ENCODE measurements at places on chromosomes 1 and 21.

DNA sequence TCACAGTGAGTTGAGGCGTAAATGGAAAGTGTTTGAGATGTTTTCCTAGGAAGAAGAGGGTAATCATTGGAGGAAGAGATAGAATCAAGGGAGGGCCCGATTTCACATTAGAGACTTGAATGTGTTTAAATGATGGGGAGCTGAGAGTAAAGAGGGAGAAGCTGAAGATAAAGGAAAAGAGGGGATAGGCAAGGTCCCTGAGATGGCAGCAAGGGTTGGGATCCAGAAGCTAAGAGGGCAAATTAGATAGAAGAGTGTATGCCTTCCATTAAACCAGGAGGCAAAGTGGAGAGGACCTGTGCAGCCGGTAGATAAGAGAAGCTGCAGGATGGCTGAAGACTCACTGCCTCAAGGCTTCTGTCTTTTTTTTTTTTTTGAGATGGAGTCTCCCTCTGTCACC is 21.6 kb upstream of the CSF1 start:
- DNase-seq, result no peak

GRCh38 chr1:87140831-87141540 is 187.7 kb upstream of the LMO4 start:
- DNase-seq, result no peak

DNA sequence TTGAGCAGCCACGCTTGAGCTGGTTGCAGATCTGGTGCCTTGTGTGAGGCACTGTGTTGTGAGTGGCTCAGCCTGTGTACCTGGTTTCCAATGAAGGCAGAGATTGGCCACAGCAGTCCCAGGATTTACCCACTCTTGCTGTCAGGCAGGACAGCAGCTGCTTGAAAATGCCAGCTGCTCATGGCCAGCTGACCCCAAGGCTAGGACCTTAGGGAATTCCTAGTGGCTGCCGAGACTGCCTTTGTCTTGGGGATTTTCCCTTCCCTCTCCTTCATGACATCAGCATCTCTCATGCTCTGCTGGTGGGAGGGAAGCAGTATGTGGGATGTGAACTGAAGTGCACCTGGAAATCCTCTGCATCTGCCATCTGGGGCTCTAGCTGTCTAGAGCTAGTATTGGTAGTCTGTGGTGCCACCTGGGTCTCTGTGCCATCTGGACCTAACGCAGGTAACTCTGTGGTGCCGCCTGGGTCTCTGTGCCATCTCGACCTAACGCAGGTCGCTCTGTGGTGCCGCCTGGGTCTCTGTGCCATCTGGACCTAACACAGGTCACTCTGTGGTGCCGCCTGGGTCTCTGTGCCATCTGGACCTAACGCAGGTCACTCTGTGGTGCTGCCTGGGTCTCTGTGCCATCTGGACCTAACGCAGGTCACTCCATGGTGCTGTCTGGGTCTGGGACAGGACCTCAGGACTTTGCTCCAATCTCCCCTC is 3.8 kb upstream of the LRRC47 start:
- DNase-seq, result no peak

- no peak for DNase-seq
These were observed 8.2 kb downstream of the BACH1 start for GRCh38 chr21:29306920-29307319.

GRCh38 chr1:228120351-228120750 is 11.3 kb upstream of the MRPL55 start:
- no peak for DNase-seq

All from AG04449 (cell line).